CD4-positive, CD25-positive, alpha-beta regulatory T cell (primary cell): ENCODE measurements at places on chromosomes 13 and 19. TPM values are rescaled to one million over a fixed set of nuclear protein-coding genes. Genes with fewer than 3 reads are reported as not detected.

DNA sequence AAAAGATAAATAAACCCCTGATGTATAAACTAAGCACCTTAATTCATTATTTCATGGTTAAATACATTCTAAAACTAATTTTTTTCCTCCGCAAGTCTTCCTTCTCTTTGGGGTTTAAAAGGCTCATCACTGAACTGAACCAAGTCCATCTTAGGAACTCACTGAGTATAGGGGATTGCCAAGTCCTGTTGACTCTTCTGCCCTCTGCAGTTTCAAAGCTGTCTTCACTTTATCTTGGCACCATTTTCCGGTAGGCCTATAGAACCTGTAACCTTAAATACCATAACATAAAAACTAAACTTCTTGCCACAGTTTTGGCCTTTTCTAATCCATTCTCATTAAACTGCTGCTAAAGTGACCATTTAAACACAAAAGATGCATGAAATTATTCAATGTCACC lies 66.5 kb upstream of the USPL1 start:
- DNase-seq, result peak; percentile 32
- no peak overlapping the region for H3K27ac ChIP-seq
- H3K27me3 ChIP-seq, result no peaks in the 10 kb centered on the region
- H3K4me3 ChIP-seq, result no peak overlapping the region
- H3K36me3 ChIP-seq, result no peaks in the 10 kb centered on the region

DNA sequence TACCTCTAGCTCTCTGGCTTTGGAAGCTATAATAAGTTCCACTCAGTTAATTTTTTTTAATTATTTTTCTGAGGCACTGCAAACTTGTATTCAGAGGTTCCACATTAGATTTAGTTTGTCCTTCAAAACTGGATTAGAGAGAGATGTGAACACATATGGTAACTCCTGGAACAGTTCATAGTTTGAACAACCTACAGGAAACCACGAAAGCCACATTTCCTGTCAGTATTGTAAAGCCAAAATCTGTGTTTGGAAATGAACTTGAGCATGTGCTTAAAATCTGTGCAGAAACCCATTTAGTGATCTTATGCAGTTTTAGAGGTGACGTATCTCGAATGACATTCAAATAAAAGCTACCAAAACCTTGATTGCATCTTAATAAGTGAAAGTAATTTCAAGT lies 1952.0 kb downstream of the OLFM4 start:
- no peak overlapping the region for H3K27ac ChIP-seq
- DNase-seq, result no peak
- no peak overlapping the region for H3K4me3 ChIP-seq
- H3K4me1 ChIP-seq, result no peaks in the 10 kb centered on the region

- no peak overlapping the region for H3K4me3 ChIP-seq
- peaks cover 5% of the 10 kb centered on the region for H3K27me3 ChIP-seq
- H3K27ac ChIP-seq, result no peak overlapping the region
These were observed 14.4 kb downstream of the C3 start for GRCh38 chr19:6705931-6706632.

- DNase-seq, result no peak
- no peaks in the 10 kb centered on the region for H3K27me3 ChIP-seq
- no peak overlapping the region for H3K27ac ChIP-seq
- no peaks in the 10 kb centered on the region for H3K36me3 ChIP-seq
- H3K4me3 ChIP-seq, result no peak overlapping the region
- H3K4me1 ChIP-seq, result no peaks in the 10 kb centered on the region
These were observed 15.5 kb upstream of the OLFM4 start for GRCh38 chr13:53013113-53013512.

- H3K36me3 ChIP-seq, result peaks cover 93% of the 10 kb centered on the region
- H3K4me1 ChIP-seq, result peaks cover 15% of the 10 kb centered on the region
- peak overlapping the region; percentile 74 for H3K27ac ChIP-seq
- H3K27me3 ChIP-seq, result no peaks in the 10 kb centered on the region
- H3K4me3 ChIP-seq, result no peak overlapping the region
These were observed 13.1 kb downstream of the DDX39A start for GRCh38 chr19:14405758-14406644.

DNA sequence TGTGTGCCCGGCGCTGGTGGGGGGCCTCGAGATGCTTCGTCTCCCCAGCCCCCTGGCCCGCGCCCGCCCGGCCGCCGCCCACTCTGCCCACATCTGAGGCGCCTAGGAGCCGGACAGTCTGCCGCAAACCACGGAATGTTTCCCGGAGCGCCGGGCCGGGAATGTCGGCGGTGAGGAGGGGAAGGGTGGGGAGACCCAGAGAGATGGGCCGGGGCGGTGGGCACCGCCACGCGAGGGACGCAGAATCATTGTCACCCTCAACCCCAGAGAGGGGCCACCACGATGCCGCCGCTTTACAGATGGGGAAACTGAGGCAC lies 46.1 kb upstream of the NFIC start:
- DNase-seq, result no peak
- no peaks in the 10 kb centered on the region for H3K36me3 ChIP-seq
- H3K4me1 ChIP-seq, result no peaks in the 10 kb centered on the region
- no peaks in the 10 kb centered on the region for H3K27me3 ChIP-seq
- H3K27ac ChIP-seq, result no peak overlapping the region
- H3K4me3 ChIP-seq, result no peak overlapping the region

GRCh38 chr13:79282508-79282907 lies 123.5 kb downstream of the RBM26 start:
- H3K27me3 ChIP-seq, result peaks cover 10% of the 10 kb centered on the region
- H3K36me3 ChIP-seq, result no peaks in the 10 kb centered on the region
- H3K27ac ChIP-seq, result no peak overlapping the region
- H3K4me1 ChIP-seq, result no peaks in the 10 kb centered on the region

- H3K27ac ChIP-seq, result no peak overlapping the region
- H3K4me1 ChIP-seq, result no peaks in the 10 kb centered on the region
- no peak overlapping the region for H3K4me3 ChIP-seq
- no peak for DNase-seq
- H3K36me3 ChIP-seq, result peaks cover 53% of the 10 kb centered on the region
These were observed 34.9 kb downstream of the EPS15L1 start for GRCh38 chr19:16436780-16437332.

DNA sequence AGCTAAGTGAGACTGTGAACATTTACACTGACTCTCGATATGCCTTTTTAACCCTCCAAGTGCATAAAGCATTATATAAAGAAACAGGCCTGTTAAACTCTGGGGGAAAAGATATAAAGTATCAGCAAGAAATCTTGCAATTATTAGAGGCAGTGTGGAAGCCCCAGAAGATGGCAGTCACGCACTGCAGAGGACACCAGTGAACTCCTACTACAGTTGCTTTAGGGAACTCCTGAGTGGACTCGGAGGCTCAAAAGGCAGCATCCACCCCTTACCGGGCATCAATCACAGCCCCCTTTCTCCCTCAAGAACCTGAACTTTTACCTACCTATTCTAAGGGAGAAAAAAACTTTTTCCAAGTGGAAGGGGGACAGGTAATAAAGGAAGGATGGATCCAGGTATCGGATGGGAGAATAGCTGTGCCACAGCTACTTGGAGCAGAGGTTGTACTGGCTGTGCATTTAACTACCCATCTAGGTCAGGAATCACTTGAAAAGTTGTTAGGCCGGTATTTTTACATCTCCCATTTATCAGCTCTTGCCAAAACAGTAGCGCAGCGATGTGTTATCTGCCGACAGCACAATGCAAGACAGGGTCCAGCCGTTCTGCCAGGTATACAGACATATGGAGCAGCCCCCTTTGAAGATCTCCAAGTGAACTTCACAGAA lies 80.1 kb downstream of the ZNF486 start:
- H3K36me3 ChIP-seq, result no peaks in the 10 kb centered on the region
- H3K4me1 ChIP-seq, result no peaks in the 10 kb centered on the region
- H3K27ac ChIP-seq, result no peak overlapping the region
- DNase-seq, result peak; percentile 12

GRCh38 chr19:46944918-46945628 lies 74.6 kb upstream of the NPAS1 start:
- H3K27me3 ChIP-seq, result no peaks in the 10 kb centered on the region
- H3K4me1 ChIP-seq, result peaks cover 11% of the 10 kb centered on the region
- H3K36me3 ChIP-seq, result peaks cover 16% of the 10 kb centered on the region
- H3K4me3 ChIP-seq, result no peak overlapping the region
- DNase-seq, result no peak
- H3K27ac ChIP-seq, result no peak overlapping the region

- H3K36me3 ChIP-seq, result peaks cover 50% of the 10 kb centered on the region
- no peaks in the 10 kb centered on the region for H3K27me3 ChIP-seq
- peak overlapping the region; percentile 100 for H3K27ac ChIP-seq
These were observed 1.1 kb downstream of the TPT1 start for GRCh38 chr13:45339867-45340266.

DNA sequence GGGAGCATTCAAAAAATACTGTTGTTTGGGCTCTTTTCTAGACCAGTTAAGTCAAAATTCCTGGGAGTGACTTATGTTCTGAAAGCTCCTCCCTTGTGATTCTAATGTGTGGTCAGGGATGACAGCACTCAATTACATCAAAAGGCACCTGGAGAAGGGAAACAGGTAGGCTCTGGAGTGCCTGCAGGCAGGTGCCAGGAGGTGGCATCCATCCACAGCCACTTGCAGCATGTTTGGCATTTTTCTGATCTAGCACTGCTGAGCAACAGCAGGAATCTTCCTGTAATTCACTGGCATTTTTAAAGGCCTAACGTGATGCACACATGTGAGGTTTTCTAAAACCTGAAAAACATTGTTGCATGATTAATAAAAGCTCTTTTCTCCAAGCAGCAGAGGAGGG lies 94.6 kb downstream of the CCNA1 start:
- H3K27ac ChIP-seq, result no peak overlapping the region
- no peaks in the 10 kb centered on the region for H3K36me3 ChIP-seq
- no peak for DNase-seq
- H3K4me3 ChIP-seq, result no peak overlapping the region
- H3K27me3 ChIP-seq, result no peaks in the 10 kb centered on the region
- H3K4me1 ChIP-seq, result no peaks in the 10 kb centered on the region

DNA sequence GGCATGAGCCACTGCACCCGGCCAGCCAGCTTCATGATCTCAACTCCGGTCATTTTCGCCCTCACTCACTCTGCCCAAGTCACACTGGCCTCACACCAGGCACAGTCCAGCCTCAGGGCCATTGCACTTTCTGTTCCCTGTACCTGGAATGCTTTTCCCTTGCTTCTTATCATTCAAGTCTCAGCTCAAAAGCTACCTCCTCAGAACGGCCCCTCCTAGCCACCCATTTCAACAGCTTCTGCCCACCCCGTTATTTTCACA lies 2.5 kb upstream of the TLE2 start:
- no peak overlapping the region for H3K4me3 ChIP-seq
- peaks cover 5% of the 10 kb centered on the region for H3K27me3 ChIP-seq
- DNase-seq, result no peak
- H3K27ac ChIP-seq, result no peak overlapping the region
- H3K4me1 ChIP-seq, result peaks cover 39% of the 10 kb centered on the region

DNA sequence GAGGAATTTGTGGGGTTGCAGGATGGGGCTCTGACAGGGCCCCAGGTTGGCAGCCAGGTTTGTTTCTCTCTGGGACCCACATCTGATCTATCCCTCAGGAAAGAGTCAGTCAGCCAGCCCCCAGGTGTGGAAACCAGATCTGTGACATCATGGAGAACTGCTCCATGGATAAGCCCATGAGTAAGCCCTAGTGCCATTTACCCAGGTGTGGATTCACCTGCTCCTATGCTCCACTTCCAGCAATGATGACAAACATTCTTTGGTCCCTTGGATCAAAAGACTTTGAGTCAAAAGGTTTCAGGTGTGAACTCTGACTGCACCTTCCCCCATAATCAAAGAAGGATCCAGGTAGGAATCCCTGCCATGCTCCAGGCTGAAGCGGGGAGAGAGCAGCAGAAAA lies 26.9 kb upstream of the IGFL4 start:
- peaks cover 20% of the 10 kb centered on the region for H3K27me3 ChIP-seq
- H3K27ac ChIP-seq, result no peak overlapping the region
- H3K4me3 ChIP-seq, result no peak overlapping the region
- H3K4me1 ChIP-seq, result no peaks in the 10 kb centered on the region

The GEMIN7 gene
- 6.6 TPM for total RNA-seq

The ZNF208 gene
- 1.0 TPM for total RNA-seq

The ISYNA1 gene
- 26.2 TPM for total RNA-seq

The KIRREL2 gene
- total RNA-seq, result not detected

The ENOX1 gene
- total RNA-seq, result not detected
